Activated CD8-positive, alpha-beta memory T cell treated with anti-CD3 and anti-CD28 coated beads, Interleukin-2, amount 10 ng/mL, durations not matched to agents 7 days and 5 days (primary cell): ENCODE measurements at places on chromosomes 5 and 9. TPM values are rescaled to one million over a fixed set of nuclear protein-coding genes. Genes with fewer than 3 reads are reported as not detected.

DNA sequence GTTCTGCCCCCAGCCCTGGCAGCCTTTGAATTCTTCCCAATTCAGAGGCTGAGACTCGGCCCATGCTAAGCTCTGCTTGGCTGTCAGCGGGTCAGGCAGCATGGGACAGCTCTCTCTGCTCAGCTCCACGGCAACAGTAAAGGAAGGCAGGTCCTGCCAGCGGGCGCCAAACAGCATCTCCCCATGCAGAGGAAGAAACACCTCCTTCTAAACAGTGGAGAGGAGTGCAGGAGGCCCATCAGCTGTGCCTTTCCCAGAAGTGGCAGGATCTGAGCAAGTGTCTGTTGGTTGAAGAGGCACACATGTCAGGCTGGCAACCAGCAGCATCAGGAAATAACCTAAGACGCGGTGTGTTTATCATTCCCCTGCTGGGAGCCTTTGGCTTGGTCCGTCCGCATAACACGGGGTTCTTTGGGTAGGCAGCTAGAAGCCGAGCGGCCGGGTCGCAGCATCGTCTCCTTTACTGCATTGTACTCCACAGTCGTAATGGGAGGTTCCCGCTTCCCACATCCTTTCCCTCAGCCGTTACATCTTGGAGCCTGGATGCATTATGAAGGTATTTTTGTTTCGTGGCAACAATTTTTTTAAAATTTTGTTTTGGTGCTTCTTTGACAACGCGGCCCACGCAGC is 42.7 kb upstream of the NCS1 start:
- no peaks in the 10 kb centered on the region for H3K27me3 ChIP-seq
- peaks cover 49% of the 10 kb centered on the region for H3K4me1 ChIP-seq
- peak; percentile 58 for DNase-seq
- peaks cover 41% of the 10 kb centered on the region for H3K36me3 ChIP-seq
- H3K4me3 ChIP-seq, result peak overlapping the region; percentile 62

- no peak overlapping the region for H3K27ac ChIP-seq
- H3K27me3 ChIP-seq, result no peaks in the 10 kb centered on the region
- no peak for DNase-seq
- no peak overlapping the region for H3K4me3 ChIP-seq
- H3K4me1 ChIP-seq, result no peaks in the 10 kb centered on the region
Observed at GRCh38 chr5:68159224-68159951, 56.2 kb upstream of the PIK3R1 start.

DNA sequence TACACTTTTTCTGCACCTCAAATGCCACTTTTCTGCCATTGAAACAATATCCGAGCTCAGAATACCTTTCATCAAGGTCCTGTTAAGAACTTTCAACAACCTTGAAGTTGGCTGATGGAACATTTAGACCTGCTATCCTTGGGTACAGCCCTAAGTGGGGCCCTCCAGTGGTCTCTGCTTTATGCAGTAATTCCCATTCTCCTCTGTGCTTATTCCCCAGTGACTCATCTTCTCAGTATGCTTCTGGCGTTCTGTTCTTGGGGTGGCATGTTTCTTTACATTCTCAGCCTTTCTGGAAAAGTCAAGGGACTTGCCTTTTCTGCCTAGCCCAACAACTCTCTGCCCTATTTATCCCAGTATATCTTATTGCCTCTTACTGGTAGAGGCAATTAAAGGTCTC is 7.1 kb downstream of the ANP32B start:
- H3K27me3 ChIP-seq, result no peaks in the 10 kb centered on the region
- DNase-seq, result no peak
- peaks cover 89% of the 10 kb centered on the region for H3K4me1 ChIP-seq
- peaks cover 27% of the 10 kb centered on the region for H3K36me3 ChIP-seq
- no peak overlapping the region for H3K4me3 ChIP-seq

DNA sequence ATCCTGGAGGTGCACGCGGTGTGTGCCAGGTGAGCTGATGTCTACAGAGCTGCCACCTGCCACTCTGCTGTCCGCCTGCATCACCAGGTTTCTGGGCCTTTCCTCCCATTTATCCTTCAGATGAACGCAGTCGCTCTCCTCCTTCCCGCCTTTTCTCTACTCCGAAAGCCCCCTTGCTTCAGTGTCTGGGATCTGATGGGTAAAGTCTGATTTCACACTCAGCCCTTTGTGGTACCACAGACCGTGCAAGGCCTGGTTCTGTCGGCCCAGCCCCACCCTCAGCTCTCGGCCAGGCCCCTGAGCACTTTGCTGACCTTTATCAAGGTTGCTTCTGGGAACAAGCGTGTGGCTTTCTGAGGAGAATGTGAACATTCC is 32.5 kb downstream of the GLT6D1 start:
- no peak overlapping the region for H3K4me3 ChIP-seq
- DNase-seq, result peak; percentile 15
- H3K4me1 ChIP-seq, result no peaks in the 10 kb centered on the region
- H3K27ac ChIP-seq, result no peak overlapping the region

GRCh38 chr9:134025606-134026541 is 593 bp downstream of the BRD3OS start:
- H3K4me1 ChIP-seq, result peaks cover 7% of the 10 kb centered on the region
- peak overlapping the region; percentile 75 for H3K4me3 ChIP-seq
- H3K27me3 ChIP-seq, result peaks cover 2% of the 10 kb centered on the region
- DNase-seq, result peak; percentile 72

GRCh38 chr5:159422361-159422760 is 92.1 kb upstream of the IL12B start:
- peaks cover 17% of the 10 kb centered on the region for H3K4me1 ChIP-seq
- peaks cover 34% of the 10 kb centered on the region for H3K27me3 ChIP-seq
- no peak for DNase-seq

GRCh38 chr9:128108269-128109049 is 19.1 kb downstream of the PTGES2 start:
- no peak overlapping the region for H3K27ac ChIP-seq
- peaks cover 27% of the 10 kb centered on the region for H3K36me3 ChIP-seq
- no peak for DNase-seq
- peaks cover 1% of the 10 kb centered on the region for H3K4me1 ChIP-seq
- H3K4me3 ChIP-seq, result no peak overlapping the region

DNA sequence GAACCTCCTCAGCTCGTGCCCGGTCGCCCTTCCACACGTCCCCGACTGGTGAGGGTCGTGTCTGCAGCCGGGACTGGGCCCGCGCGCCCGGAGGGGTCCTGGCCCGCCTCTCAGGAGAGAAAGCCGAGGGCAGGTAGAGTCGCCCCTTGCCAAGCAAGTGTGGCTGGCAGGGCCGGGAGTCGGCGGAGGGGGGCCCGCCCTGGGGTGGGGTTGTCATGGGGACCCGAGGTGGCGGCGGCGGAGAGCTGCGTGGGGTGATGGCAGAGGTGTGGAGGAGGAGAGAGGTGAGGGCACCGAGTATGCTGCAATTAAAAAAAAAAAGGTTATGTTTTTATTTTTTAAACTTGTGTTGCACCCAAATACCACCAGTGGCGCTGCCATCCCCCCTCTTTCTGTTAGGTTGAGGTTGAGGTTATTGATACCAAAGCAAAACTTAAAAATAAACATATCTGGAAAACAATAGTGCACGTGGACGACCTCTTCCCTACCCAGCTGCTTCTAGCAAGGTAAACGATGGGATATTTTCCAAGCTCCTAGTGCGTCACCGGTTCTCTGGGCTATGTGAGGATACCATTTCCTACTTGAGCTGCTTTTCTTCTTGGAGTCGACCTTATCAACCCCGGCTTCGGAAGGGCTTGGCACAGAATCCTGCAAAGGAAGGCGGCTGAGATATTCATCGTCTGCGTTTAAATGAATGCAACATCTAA is 660 bp downstream of the SCAMP1 start:
- H3K27me3 ChIP-seq, result no peaks in the 10 kb centered on the region
- peak overlapping the region; percentile 85 for H3K4me3 ChIP-seq
- H3K36me3 ChIP-seq, result peaks cover 16% of the 10 kb centered on the region
- H3K4me1 ChIP-seq, result peaks cover 25% of the 10 kb centered on the region

- no peak overlapping the region for H3K27ac ChIP-seq
- H3K27me3 ChIP-seq, result peaks cover 10% of the 10 kb centered on the region
- H3K4me3 ChIP-seq, result no peak overlapping the region
- no peak for DNase-seq
- H3K4me1 ChIP-seq, result peaks cover 2% of the 10 kb centered on the region
Observed at GRCh38 chr5:36459176-36460135, 146.9 kb upstream of the SLC1A3 start.

- no peaks in the 10 kb centered on the region for H3K4me1 ChIP-seq
- H3K4me3 ChIP-seq, result no peak overlapping the region
- no peaks in the 10 kb centered on the region for H3K27me3 ChIP-seq
- no peak overlapping the region for H3K27ac ChIP-seq
Observed at GRCh38 chr9:81497091-81497490, 192.3 kb downstream of the TLE1 start.

DNA sequence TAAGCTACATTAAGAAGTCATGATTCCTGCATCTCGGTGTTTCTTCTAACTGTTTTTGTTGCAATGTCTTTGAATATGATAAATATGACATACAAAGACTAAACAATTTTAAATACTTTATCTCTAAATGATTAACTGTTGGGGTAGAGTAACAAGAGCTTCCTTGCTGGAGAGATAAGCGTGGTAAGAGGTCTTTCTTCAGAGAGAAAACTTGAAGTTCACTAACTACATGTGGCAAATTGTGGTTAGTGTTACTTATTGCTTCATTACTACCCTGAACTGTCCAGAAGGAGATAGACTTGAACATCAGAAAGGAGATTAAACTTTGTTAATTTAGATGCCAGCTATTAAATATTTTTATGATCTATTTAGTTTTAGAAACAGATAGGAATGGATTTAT is 7.0 kb upstream of the ARSB start:
- H3K4me3 ChIP-seq, result no peak overlapping the region
- H3K27ac ChIP-seq, result no peak overlapping the region
- DNase-seq, result no peak
- peaks cover 20% of the 10 kb centered on the region for H3K27me3 ChIP-seq

DNA sequence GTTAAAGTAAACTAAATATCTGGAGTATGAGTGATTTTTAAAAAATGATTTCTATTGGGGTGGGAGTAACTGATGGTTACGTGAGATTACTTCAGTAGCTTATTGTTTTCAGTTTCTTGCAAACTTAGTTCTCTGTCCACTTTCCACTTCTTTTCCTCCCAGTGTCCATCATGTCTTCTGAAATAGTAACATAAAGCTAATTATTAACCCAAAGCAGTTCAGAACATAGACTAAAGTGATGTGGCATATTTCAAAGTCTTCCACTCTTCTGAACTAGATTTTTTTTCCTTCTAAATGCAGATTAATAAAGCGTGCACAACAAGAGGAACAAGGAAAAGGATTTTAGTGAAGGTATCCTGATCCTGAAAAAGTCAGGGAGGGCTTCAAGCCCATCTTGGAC is 114.1 kb downstream of the MAN2A1 start:
- H3K4me3 ChIP-seq, result no peak overlapping the region
- no peaks in the 10 kb centered on the region for H3K27me3 ChIP-seq
- no peak for DNase-seq
- H3K36me3 ChIP-seq, result peaks cover 19% of the 10 kb centered on the region
- H3K27ac ChIP-seq, result no peak overlapping the region

- peaks cover 73% of the 10 kb centered on the region for H3K36me3 ChIP-seq
- no peaks in the 10 kb centered on the region for H3K27me3 ChIP-seq
- H3K4me3 ChIP-seq, result no peak overlapping the region
- no peaks in the 10 kb centered on the region for H3K4me1 ChIP-seq
- H3K27ac ChIP-seq, result no peak overlapping the region
Observed at GRCh38 chr5:33474004-33474403, 33.2 kb downstream of the TARS1 start.

- H3K27ac ChIP-seq, result no peak overlapping the region
- no peak overlapping the region for H3K4me3 ChIP-seq
- DNase-seq, result no peak
- H3K27me3 ChIP-seq, result peaks cover 15% of the 10 kb centered on the region
- no peaks in the 10 kb centered on the region for H3K4me1 ChIP-seq
Observed at GRCh38 chr5:135449644-135450043, 2.5 kb upstream of the DCANP1 start.

DNA sequence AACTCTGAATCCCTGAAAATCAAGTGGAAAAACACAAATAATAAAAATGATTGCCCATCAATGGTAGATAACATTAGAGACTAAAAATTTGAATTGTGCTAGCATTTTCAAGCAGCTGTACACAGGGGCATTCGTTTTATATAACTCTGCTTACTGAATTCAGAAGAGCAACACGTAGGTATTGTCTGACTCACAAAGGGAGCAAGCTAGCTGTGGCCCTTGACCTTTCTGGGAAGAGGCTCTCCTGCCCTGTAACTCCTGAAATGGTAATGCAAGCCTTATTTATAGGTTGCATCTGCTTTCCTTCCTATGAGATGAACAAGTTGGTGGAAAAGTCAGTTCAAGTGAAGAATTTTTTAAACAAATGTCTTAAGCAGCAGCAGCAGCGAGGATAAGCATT is 218.7 kb upstream of the EFNA5 start:
- no peak overlapping the region for H3K4me3 ChIP-seq
- peaks cover 3% of the 10 kb centered on the region for H3K4me1 ChIP-seq
- no peaks in the 10 kb centered on the region for H3K27me3 ChIP-seq
- no peaks in the 10 kb centered on the region for H3K36me3 ChIP-seq
- no peak overlapping the region for H3K27ac ChIP-seq

GRCh38 chr5:114346181-114346580 is 15.7 kb upstream of the KCNN2 start:
- H3K4me1 ChIP-seq, result no peaks in the 10 kb centered on the region
- no peaks in the 10 kb centered on the region for H3K36me3 ChIP-seq
- no peak for DNase-seq
- H3K27ac ChIP-seq, result no peak overlapping the region

DNA sequence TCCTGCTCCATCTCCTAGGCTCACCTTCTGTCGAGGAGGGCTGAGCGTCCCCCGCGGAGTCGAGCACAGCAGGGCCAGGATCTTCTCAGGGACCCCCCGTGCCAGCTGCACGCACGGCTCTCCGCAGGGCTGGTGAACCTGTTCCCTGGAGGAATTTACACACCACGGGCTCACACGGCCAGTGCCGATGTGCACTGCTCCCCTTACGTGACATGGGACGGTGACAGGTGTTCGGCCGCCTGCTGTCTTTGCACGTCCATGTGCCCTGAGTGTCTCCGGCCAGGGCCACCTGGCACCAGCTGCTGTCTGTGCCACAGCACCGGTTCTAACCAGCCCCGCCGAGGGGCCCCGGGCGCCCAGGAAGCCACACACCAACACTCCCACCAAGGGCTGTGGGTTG is 8.7 kb upstream of the AGPAT2 start:
- H3K4me1 ChIP-seq, result peaks cover 14% of the 10 kb centered on the region
- DNase-seq, result no peak
- H3K36me3 ChIP-seq, result no peaks in the 10 kb centered on the region

DNA sequence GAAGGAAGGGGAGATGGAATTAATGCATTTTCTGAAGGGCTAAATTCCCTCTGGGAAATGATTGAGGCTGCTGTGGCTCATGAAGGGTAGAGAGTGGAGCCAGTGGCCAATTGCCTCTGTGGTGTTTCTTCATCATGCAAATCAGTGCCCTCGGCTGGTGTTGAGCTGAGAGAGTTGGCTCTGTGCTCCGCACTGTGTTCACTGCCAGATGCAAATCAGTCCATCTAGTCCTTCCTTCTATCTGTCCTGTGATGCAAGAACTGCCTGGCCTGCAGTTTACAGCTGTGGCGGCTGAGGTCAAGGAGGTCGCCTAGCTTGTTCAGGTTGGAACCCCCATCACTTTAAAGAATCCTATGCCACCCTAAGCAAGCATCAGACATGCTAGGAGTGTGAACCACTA is 6.0 kb downstream of the TMEM171 start:
- no peak overlapping the region for H3K4me3 ChIP-seq
- peaks cover 75% of the 10 kb centered on the region for H3K27me3 ChIP-seq
- peaks cover 3% of the 10 kb centered on the region for H3K4me1 ChIP-seq
- H3K36me3 ChIP-seq, result no peaks in the 10 kb centered on the region

Gene TNFSF8
- 34.5 TPM for total RNA-seq

Gene COL23A1
- 0.19 TPM for total RNA-seq

Gene IL3
- total RNA-seq, result 0.47 TPM

Gene ALDOB
- not detected for total RNA-seq

Gene IFNK
- total RNA-seq, result not detected

Gene WDR38
- total RNA-seq, result not detected

Gene RASGRF2
- 12.3 TPM for total RNA-seq

Gene SLC6A19
- not detected for total RNA-seq

Gene PCDHGA2
- total RNA-seq, result not detected

Gene TMEFF1
- 0.49 TPM for total RNA-seq

Gene HAND1
- total RNA-seq, result not detected

Gene RGS14
- 52.3 TPM for total RNA-seq

Gene NUTM2F
- total RNA-seq, result not detected

Gene CAST
- 173 TPM for total RNA-seq
